Tibial artery (tissue), 4 donors: ENCODE measurements at places on chromosomes 4 and X.
A peak's percentile ranks its signal among the peaks of the same experiment; 100 is the strongest.

DNA sequence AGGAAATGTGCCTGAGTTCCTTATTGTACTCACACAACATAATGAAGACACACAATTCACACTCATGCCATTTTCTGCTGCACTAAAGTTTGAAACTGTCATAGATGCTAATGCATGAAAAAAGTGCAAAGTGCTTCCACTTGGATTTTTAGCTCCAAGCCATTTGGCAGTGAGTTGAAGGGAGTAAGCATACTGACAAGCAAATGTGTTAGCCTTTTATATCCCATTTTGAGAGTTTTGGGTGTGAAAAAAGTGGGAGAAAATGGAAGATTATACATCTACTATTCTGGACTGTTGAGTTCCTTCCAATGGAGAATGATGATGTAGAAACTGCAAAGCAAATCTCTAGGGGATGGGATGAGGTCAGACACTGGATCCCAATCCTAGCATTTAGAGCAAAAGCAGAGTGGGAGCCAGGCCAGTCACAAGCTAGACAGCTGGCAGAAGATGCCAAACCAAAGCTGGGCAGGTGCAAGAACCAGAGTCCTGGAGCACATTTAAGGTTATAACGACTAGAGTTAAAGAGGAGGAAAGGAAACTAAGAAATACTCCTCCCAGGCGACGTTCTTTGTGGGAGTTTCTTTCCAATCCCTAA, 216.8 kb downstream of the FBXO8 start:
- H3K4me1 ChIP-seq = peaks cover 6% of the 10 kb centered on the region
- H3K36me3 ChIP-seq = no peaks in the 10 kb centered on the region
- DNase-seq = no peak
- H3K4me3 ChIP-seq = no peak overlapping the region

- no peak overlapping the region for H3K4me3 ChIP-seq
- H3K27me3 ChIP-seq = no peaks in the 10 kb centered on the region
- DNase-seq = no peak
- H3K36me3 ChIP-seq = no peaks in the 10 kb centered on the region
- peaks cover 4% of the 10 kb centered on the region for H3K4me1 ChIP-seq
Observed at GRCh38 chrX:47618923-47619485, 653 bp downstream of the SYN1 start.

- DNase-seq = no peak
- H3K4me1 ChIP-seq = no peaks in the 10 kb centered on the region
- no peak overlapping the region for H3K27ac ChIP-seq
Observed at GRCh38 chr4:115790812-115791211, 677.4 kb upstream of the NDST4 start.

GRCh38 chrX:148372925-148373324, 127.5 kb upstream of the AFF2 start:
- H3K27me3 ChIP-seq = no peaks in the 10 kb centered on the region
- H3K36me3 ChIP-seq = no peaks in the 10 kb centered on the region
- no peaks in the 10 kb centered on the region for H3K4me1 ChIP-seq
- no peak overlapping the region for H3K27ac ChIP-seq
- no peak overlapping the region for H3K4me3 ChIP-seq

- H3K27ac ChIP-seq = no peak overlapping the region
- peaks cover 38% of the 10 kb centered on the region for H3K27me3 ChIP-seq
- no peaks in the 10 kb centered on the region for H3K36me3 ChIP-seq
Observed at GRCh38 chr4:6498511-6499237, 26.3 kb upstream of the PPP2R2C start.

DNA sequence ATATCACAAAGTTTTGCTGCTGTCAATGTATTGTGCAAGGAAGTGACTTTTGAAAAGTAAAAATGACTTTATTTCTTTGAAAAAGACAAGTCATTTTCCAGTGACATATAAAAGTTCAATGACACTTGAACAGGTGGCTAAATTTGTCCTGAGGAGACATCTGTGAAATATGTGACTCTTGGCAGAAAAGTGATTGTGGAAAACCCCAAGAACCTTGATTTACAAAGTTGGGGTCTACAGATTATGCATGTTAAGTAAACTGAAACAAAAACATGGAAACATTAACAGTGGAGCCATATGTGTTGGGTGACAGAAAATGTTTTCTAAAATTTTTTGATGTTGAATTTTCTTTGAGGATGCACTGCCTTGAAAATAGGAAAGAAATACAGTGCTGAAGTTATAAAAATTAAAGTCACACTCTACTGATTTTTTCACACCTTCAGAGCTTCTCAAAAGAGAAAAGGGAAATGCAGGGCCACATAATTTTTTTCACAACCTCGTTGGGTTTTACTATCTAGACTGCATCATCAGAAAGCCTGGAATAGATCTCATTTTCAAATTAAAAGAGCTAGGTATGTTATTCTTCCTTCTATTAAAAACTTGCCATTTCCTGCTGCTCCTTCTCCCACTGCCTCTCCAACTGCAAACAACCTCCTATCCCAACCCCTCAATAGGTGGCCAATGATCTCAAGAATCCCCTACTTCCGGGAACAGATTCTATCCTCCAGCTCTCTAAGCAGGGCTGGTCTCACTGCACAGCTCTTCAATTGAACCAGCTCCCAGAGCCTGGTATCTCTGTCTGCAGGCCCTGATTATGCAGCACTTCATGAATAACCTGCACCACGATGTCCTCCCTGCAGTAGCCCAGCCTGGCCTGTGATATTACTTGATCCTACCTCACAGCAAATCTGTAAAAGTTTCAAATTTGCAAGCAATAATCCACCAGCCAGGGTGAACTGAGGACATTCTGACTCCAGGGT, 570.8 kb upstream of the CPEB2 start:
- no peak overlapping the region for H3K4me3 ChIP-seq
- no peaks in the 10 kb centered on the region for H3K4me1 ChIP-seq
- no peaks in the 10 kb centered on the region for H3K36me3 ChIP-seq
- no peak for DNase-seq

DNA sequence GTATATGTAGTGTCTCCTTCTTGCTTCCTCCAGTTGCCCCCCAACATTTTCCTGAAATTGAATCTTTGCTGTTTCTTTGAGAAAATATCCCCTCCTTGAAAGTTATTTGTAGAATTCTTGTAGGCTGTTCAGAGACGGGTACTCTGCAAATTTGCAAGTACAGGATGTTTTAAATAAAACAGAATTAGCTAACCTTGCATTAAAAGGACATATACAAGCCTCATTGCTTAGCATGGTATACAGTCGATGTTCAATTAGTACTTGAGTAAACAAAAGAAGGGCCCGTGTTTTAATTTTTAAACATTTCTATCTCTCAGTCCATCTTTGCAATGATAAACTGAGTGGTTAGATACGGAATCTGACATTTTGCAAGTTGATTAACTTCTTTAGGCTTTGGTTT, 50.8 kb downstream of the RAPGEF2 start:
- H3K4me1 ChIP-seq = peaks cover 3% of the 10 kb centered on the region
- no peak overlapping the region for H3K27ac ChIP-seq
- H3K36me3 ChIP-seq = no peaks in the 10 kb centered on the region
- no peak for DNase-seq
- no peak overlapping the region for H3K4me3 ChIP-seq

- H3K36me3 ChIP-seq = no peaks in the 10 kb centered on the region
- peak overlapping the region; percentile 87 for H3K27ac ChIP-seq
- H3K27me3 ChIP-seq = no peaks in the 10 kb centered on the region
- DNase-seq = no peak
- no peak overlapping the region for H3K4me3 ChIP-seq
Observed at GRCh38 chr4:71229477-71230270, 109.1 kb upstream of the SLC4A4 start.

DNA sequence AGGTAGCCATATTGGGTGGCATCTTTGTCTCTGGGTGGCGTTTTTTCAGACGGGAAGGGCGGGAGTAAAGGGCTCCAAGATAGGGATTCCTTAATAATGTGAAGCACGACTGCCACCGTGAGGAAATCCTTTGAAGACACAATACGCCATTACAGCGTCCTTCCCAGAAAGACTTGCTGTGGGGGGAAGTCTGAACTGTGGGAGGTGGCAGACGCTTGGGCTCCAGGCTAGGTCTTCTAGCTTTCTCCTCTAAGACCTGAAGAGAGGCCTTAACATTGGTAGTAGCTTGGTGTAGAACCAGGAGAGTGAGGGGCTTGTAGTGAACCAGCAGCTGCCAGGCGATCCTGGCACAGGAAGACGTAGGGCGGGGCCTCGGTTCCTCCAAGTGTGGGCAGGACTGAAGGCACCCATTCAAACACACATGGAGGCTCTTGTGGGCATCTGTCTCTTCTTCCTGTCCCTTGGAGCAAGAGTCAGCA, 197.3 kb downstream of the OR13H1 start:
- H3K27ac ChIP-seq = no peak overlapping the region
- no peaks in the 10 kb centered on the region for H3K4me1 ChIP-seq
- no peaks in the 10 kb centered on the region for H3K36me3 ChIP-seq
- no peaks in the 10 kb centered on the region for H3K27me3 ChIP-seq
- no peak overlapping the region for H3K4me3 ChIP-seq

- no peak for DNase-seq
- no peaks in the 10 kb centered on the region for H3K4me1 ChIP-seq
- no peaks in the 10 kb centered on the region for H3K36me3 ChIP-seq
- no peak overlapping the region for H3K4me3 ChIP-seq
- no peaks in the 10 kb centered on the region for H3K27me3 ChIP-seq
Observed at GRCh38 chrX:76454456-76454927, 27.0 kb downstream of the MAGEE1 start.

- H3K4me3 ChIP-seq = no peak overlapping the region
- DNase-seq = no peak
- no peaks in the 10 kb centered on the region for H3K4me1 ChIP-seq
- H3K36me3 ChIP-seq = no peaks in the 10 kb centered on the region
- H3K27me3 ChIP-seq = no peaks in the 10 kb centered on the region
Observed at GRCh38 chrX:16772460-16772859, 13.8 kb upstream of the TXLNG start.

DNA sequence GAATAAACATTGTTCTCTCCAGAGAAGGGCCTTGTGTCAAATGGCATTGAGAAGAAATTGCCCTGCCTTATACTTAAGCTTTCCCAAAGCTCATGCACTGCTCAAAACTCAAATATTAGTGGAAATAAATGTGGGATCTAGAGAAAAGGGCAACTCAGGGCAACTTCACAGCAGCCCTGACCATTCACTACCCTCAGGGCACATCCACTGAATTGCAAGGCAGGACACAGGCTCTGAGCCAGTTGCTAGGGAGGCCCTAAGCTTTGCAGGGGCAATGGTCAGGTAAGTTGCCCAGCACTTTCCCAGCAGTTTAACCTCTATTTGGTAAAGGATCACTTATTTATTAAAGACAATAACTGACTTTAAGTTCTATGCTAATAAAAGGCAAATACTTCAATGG, 255.3 kb upstream of the TEX13A start:
- DNase-seq = no peak
- no peaks in the 10 kb centered on the region for H3K36me3 ChIP-seq
- H3K27ac ChIP-seq = no peak overlapping the region
- no peak overlapping the region for H3K4me3 ChIP-seq
- no peaks in the 10 kb centered on the region for H3K27me3 ChIP-seq
